ENCODE measurements at places on chromosomes 4 and X.
A peak's percentile ranks its signal among the peaks of the same experiment; 100 is the strongest.

DNA sequence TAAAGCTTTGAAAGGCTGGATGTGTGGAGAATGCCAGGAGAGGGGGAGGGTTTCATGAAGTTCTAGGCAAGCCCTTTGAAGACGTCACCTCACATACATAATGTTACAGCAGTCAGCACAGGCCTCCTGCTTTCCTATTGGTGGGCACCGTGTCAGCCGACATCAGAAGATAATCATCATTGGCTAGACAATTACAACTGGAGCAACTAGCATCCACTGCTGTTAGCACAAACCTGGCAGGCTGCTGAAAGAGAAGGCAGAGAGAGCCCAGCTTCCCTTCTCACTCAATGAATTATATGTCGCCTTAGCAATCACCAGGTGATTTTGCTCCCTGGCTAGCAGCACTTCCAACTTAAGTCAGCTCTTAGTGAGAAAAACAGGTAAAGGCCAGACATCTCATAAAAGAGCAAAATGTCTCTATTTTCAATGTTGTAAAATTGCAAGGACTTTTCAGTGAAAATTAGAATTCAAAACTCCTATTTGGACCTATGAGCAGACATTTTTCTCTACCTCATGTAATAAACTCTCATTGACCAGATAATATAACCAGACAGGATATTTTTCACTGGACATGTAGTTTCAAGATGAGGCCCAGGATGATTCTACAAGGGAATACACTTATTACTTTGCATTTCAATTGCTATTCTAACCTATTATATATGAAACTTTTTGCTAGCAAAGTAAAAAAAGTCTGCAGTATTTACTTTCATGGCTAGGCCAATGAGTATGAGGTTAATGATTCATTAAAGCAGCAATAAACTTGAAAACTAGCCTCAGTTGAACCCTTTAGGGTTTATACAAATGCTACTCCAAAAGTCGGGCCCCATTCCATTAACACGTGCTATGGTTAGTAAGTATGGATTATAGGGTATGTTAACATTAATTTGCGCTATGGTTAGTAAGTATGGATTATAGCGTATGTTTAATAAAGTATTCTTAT lies 4.3 kb downstream of the ELOVL6 start:
- peak; percentile 95 for DNase-seq

DNA sequence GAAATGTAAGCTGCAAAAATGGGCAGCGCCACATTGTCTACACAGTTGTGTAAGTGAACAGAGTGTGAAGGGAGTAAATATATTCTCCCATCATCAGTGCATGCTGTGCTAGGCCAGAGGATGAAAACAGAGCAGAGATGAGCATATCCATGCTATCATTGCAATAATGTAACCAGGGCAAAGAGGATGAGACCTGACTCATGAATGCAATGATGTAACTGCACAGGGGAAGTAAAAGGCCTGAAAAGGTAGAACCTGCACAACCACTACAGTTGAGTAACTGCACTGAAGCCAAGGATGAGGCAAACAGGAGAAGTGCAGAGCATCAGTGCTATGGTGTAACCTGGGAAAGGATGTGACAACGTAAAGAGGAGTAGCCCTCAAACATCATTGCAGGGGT lies 220.4 kb upstream of the FAM47C start:
- DNase-seq = no peak

- no peak for DNase-seq
Measured at GRCh38 chrX:3532581-3533085, 180.8 kb downstream of the PRKX start.

GRCh38 chrX:6149060-6149872 lies 79.4 kb downstream of the NLGN4X start:
- no peak for DNase-seq

DNA sequence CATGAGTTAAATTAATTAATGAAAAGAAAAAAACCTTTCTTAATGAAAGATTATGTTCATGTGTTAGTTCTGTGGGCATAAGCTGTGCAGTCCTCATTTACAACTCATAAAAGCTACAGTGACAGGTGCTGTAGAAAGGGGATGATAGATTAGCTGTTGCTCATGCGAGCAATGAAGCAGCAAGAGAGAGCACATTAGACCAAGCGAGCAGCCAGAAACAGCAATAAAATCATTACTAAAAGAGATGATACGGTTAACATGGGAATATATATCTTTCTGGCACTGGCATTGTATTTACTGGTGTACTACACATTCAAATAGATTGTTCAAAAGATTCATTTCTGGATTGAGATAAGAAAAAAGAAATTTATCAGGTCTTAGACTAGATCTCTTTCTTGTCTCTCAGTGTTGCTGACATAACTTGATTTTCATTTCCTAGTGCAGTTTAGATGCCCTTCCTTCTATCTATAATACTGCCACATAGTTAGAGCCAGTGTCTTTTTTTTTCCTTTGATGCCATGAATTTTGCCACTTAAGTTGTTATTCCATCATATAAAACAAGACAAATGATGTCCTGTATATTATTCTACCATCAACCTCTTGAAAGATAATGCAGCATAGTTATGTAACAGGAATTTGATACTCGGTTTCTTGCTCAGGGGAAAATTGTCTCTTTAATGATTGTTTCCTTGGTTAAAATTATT lies 164.6 kb downstream of the BANK1 start:
- peak; percentile 30 for DNase-seq

DNA sequence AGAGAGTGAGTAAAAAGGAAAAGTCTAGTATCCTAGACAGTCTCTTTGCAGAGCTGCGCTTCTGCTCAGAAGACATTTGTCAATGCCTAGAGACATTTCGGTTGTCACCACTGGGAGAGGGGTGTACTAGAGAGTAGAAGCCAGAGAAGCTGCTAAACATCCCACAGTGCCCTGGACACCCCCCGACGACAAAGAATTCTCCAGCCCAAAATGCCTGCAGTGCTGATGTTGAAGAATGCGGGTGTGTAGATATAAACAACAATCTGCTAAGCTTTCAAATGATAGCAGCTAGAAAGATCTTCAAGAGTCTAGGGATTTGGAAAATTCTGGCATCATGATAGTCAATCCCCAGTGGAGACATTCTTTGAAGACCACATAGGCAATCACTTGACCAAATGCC lies 90.1 kb downstream of the PALLD start:
- DNase-seq = no peak

- no peak for DNase-seq
Measured at GRCh38 chr4:85151371-85151770, 184.9 kb upstream of the WDFY3 start.

DNA sequence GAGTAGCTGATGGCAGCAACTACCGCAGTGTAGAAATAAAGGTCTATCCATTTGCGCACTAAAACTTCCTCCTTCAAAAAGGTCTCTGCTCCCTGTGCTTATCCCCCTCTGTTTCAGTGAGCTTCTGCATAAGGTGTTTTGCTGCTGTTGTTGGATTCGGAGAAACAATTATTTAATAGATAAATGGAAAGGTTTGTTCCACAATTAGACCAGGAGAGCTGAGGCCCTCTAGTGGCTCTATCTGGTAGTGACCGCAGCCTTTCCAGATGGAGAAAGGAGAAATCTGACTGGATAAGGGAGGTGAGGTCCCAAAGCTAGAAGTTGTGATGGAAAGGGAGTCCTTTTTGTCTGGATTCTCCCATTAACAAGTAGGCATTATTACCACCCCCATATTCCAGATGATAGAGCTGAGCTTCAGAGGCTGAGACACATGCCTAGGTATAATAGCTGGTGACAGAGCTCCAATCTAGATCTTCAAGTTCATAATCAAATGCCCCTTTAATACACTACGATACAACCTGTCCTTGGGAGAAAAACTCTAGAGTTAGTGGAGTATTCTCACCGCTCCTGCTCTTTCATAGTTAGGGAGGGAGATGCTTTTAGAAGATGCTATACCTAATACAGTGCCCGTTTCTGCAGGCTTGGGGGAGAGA lies 5.1 kb upstream of the GABRQ start:
- peak; percentile 28 for DNase-seq

DNA sequence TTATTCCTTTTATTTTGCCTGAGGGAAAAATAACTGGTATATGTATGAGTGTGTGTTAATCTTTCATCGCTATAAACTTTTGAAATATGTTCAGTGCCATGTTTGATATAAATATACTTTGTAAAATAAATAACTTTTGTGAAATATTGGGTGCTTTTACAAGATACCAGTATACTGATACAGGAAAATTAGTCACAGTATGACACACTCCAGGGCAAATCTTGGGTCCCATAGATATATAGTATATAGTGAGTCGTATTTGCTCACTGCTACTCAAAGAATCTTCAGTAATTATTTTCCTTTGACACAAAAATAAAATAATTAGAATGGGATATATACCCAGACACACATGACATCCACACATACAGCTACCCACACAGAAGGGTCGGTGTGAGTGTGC lies 472.3 kb downstream of the GRID2 start:
- no peak for DNase-seq

DNA sequence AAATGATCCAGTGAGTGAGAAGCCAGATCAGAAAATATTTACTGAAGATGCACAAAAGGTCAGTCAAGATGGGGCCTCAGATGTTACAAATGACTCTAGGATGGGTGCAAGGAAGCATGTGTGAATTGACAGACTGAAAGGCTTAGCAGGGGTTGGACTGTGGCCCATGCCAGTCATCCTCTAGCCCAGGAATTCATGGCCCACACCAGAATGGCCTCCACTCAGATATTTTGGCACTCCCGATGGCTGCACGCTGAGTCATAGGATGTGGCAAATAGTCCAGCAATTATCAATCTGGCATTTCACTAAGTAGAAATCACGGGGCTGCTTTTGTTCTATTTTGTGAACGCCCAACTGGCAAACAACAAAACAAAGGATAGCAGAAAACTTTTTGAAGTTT lies 406.5 kb downstream of the IQCM start:
- no peak for DNase-seq

- no peak for DNase-seq
Measured at GRCh38 chr4:152430507-152430906, 105.4 kb downstream of the FBXW7 start.

DNA sequence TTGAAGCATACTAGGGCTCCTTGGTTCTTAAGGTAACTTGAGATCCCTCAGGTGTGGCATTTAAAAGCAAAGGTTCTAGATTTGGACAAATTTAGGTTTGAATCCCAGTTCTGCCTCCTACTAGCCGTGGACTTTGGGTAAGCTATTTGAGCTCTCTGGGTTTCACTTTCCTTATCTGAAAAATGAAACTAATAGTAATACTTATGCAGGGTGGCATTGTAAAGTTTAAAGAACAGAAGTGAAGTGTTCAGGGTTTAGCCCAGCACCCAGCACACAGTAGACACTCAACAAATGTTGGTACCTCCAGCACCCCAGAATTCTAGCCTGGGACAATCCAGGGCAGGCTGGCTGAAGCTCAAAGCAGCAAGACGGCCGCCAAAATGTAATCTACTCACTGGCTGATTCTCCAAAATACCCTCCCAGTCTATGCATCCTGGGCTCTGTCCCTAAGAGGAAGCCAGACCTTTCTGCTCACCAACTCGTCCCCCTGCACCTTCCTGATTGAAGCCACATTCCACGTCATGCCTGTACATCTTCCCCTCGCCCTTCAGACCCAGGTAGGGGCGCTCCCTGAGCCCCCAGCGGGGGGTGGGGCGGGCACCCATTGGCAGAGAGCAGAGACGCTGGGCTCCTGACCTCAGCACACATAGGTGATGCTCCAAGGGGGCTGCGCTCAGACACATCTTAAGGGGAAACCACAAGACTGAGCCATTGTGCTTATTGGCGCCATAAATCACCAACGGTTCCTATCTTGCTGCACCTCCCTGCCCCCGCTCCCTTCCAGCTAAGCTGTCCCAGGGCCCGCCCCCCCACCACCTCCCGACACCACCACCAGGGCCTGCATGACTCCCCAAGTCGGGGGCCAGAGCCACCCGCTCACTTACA lies 160.6 kb downstream of the BCOR start:
- DNase-seq = no peak

GRCh38 chr4:99822734-99823133 lies 6.1 kb downstream of the DAPP1 start:
- no peak for DNase-seq

DNA sequence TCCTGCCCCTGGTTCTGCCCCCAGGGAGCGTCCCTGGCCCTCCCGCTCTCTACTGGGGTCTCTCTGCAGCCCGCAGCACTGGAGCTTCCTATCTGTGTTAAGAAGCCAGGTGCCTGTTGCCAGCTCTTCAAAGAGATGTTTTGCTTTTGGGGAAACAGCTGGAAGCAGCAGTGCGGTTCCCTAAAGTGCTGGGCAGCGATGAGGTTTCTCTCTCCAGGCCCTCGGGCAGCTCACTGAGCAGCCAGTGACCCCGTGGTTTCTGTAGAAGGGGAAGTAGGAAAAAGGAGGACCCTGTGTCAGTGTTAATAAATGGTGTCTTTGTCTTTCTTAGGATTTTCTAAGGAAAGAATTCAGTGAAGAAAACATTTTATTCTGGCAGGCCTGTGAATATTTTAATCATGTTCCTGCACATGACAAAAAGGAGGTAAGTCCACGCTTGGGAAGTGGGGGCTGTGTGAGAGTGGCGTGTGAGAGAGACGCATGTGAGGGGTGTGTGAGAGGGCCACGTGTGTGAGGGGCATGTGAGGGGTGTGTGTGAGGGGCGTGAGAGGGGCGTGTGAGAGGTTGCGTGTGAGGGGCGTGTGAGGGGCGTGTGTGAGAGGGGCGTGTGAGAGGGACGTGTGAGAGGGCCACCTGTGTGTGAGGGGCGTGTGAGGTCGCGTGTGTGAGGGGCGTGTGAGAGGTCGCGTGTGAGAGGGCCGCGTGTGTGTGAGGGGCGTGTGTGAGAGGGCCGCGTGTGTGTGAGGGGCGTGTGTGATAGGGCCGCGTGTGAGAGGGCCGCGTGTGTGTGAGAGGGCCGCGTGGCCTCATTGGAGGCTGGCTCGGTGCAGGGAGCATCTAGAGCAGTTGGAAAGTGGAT lies 27.1 kb upstream of the HGFAC start:
- DNase-seq = no peak

DNA sequence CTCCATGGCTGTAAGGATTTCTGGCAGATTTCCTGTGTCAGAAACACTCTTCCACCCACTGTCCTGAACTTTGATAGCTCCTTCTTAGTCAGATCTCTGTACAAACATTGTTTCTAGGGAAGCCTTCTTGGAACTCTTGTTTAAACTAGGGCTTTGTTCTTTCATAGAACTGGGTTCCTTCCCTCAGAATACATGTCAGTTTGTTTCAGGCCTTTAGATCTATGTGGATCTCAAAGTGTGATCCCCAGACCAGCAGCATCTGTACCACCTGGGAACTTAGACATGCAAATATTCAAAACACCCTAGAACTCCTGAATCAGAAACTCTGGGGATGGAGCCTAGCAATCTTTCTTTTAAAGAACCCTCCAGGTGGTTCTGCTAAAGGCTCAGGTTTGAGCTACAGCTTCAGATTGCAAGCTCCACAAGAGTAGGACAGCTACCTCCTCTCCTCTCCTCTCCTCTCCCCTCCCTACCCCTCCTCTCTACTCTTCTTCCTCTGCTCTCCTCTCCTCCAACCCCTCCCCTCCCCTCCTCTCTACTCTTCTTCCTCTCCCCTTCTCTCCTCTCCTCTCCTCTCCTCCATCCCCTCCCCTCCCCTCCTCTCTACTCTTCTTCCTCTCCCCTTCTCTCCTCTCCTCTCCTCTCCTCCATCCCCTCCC lies 12.7 kb downstream of the RASSF6 start:
- peak; percentile 81 for DNase-seq

DNA sequence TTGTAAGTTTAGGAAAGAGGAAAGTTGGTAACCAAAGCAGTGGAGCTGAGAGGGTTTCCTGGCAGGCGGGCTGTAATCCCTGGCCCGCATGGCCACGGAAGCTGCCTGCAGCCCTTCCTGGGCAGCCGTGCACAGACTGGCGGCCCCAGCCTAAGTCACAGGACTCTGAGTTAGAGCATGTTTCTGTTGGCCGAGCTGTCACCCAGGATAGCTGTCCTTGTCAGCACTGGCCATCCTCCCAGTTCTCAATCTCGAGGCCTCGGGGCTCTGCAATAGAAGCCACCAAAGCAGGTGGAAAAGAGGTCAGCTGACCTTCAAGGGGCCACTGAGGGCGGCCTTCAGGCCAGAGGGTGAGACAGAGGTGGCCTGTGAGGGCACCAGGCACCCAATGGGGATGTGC lies 20.5 kb downstream of the PNMA6E start:
- DNase-seq = no peak

Data from NCI-H510A treated with DMSO at 0.1 percent for 48 hours (cell line).